Posterior cingulate gyrus (tissue), 11 donors: ENCODE measurements at places on chromosomes 2 and 18.

- no peak for DNase-seq
Observed at GRCh38 chr2:194925742-194926141, 731.3 kb upstream of the SLC39A10 start.

DNA sequence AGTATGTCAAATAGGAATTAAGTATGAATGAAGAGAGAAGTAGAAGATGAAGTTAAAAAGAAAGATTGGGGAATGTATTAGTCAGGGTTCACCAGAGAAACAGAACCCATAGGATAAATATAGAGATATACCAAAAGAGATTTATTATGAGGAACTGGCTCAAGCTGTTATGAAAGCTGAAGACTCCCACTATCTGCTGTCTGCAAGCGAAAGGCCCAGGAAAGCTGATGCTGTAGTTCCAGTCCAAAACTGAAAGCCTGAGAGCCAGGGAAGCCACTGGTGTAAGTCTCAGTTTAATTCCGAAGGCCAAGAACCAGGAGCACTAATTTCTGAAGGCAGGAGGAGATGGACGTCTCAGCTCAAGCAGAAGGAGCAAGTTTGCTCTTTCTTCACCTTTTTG lies 200.9 kb upstream of the FN1 start:
- DNase-seq: no peak

- no peak for DNase-seq
Observed at GRCh38 chr2:159710601-159711180, 1.6 kb upstream of the MARCHF7 start.

- DNase-seq: no peak
Observed at GRCh38 chr2:19746611-19747309, 155.0 kb downstream of the TTC32 start.

- DNase-seq: no peak
Observed at GRCh38 chr2:128590309-128591021, 271.8 kb upstream of the HS6ST1 start.

DNA sequence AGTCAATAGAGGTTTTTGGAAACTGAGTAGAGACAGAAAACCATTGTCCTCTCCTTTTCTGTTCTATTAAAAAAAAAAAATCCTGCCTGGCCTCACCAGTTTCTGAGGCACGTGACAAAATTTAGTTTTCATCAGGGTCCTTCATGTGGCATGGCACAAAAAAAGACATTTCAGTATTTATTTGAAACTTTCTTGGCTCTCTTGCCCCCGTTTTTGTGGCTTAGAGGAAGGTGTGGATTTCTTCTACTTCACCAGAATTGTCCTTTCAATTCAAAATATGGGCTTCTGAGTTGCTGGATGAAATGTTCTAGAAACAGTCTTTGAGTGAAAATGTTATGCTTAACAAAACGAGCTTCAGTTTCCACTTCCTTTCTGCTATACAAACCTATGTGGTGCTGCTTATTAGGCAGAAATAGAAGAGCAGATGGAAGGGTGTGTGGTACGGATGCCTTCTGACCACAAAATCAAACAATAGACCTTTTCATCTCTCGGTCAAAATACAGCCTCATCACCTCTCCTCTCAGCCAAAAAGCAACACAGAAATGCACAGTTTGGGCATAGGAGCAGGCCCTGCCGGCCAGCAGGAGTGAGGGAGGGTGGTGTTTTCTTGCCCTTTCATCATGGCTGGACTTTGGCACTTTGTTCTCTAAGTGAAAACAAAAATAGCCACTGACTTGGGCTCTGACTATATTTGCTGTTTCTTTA lies 89.2 kb downstream of the SH3RF3 start:
- no peak for DNase-seq

DNA sequence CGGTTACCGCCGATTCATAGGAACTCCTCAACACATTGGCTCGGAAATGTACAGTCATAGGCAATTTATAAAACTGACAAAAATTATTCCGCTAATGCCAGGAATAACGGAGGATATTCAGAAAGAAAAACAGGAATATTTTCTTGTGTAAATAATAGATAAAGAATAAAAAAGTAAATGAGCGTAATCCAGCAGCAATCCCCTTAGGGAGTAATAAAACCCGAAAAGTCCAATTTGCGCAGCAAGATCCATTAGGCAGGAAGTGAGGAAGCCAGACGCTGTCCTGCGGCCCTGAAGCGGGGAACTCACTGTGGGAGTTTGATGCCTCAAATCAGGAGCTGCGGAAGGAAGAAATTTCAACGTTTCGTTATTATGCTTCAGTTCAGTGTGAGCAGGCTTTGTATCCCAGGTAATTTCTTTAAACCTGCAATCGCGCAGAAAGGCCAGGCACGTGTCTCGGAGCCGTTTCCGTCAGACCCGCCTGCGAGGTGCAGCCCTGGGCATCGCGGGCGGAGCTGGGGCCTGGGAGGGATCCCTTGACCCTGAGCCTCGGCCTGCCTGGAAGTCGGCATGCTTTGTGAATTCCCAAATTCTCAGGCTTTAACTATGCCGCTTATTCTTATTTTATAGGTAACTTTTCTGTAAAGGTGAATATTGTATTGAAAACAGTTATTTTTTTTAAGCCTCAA lies 180.9 kb upstream of the ALKAL2 start:
- DNase-seq: no peak

GRCh38 chr2:10360850-10361588 lies 58.3 kb downstream of the HPCAL1 start:
- no peak for DNase-seq

- DNase-seq: no peak
Observed at GRCh38 chr18:33853187-33853586, 275.2 kb downstream of the ASXL3 start.

GRCh38 chr2:147904051-147904450 lies 59.2 kb downstream of the ACVR2A start:
- DNase-seq: no peak

DNA sequence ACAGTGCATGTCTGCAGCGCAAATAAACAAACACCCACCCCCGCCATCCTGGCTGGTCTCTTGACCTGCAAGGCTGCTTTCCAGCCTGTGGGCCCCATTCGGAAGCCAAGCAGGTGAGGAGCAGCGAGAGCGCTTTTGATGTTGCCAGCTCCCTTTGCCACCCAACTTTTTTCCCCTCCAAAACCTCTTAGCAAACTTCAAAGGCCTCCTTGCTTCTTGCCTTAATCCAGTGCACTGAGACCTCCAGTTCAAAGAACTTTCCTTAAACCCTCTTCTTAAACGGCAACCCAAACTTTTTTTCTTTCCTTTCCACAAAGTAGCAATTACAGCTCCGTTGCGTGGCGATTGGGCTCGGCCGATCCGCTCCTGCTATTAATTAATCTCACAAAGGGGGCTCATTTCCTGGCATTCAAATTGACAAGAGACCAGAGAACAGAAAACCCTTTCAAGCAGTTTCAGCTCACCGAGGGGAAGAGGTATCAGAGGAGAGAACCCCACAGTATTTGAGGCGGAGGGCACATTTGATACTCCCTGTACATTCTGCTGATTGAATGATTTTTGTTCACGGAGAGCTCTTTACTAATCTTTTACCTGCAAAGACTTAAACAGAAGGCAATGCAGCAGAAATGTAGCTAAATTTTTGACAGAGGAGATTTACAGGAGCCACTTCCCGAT lies 531.4 kb downstream of the TMEM182 start:
- no peak for DNase-seq

DNA sequence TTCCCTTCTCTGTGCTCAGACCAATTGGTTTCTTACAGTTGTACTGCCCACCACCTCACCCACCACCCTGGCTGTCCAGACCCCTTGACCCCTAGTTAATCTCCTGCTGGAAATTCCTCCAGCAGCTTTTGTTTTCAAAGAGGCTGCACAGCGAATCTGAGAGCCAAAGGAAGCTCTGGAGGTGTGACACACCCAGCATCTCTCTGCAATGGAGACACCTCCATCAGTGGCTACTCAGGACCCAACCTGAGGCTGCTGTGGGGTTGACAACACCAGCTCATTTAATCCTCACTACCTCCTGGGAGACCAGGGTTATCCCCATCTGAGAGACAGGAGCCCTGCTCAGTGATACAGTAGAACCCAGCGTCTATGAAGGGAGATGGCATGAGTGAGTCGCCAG lies 86.4 kb downstream of the BIN1 start:
- no peak for DNase-seq

- DNase-seq: no peak
Observed at GRCh38 chr2:10157293-10157692, 34.8 kb downstream of the RRM2 start.

DNA sequence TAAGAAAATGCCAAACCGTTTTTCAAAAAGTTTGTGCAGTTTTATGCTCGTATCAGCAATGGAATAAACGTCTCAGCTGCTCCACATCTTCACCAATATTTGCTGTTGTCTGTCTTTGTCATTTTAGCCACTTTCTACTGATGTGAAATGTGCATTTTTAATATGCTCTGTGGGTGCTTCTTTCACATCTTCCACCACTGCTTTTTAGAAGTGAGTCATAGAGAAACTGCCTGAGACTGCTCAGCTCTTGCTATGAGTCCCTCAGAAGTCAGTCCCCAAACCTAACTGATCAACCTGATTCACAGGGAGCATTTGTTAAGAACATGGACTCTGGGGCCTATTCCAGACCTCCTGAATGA lies 41.0 kb upstream of the EPC2 start:
- no peak for DNase-seq

DNA sequence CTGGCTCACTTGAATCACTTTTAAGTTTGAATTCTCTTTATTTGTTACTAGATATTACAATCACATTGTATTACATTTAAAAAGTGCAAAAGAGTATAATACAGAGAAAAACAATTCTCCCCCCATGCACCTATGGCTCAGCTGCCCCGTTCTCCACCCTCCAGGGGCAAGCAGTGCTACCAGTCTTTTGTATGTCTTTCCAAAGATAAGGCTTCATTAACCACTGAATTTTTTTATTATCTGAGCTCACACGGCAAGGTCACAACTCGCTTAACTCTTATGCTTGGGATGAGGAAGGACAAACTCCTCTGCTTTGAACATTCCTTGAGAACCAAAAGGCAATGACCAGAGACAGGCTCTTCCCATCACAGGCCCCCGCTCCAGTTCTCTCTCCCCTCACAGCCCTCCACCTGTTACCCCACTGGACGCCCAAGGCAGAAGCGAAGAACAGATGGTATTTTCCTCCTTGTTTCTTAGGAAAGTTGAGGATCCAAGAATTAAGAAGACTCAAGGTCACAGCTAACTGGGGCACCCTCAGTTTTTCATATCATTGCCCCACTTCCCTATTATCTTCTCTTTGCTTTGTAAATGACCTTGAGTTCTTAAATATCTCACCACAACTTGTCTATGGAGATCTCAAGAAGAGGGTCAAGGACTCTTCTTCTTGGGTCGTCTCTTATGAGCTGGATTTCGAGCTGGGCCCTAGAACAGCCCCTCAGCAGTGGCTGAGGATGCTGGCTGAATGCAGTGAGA lies 30.1 kb downstream of the SH2D6 start:
- no peak for DNase-seq

DNA sequence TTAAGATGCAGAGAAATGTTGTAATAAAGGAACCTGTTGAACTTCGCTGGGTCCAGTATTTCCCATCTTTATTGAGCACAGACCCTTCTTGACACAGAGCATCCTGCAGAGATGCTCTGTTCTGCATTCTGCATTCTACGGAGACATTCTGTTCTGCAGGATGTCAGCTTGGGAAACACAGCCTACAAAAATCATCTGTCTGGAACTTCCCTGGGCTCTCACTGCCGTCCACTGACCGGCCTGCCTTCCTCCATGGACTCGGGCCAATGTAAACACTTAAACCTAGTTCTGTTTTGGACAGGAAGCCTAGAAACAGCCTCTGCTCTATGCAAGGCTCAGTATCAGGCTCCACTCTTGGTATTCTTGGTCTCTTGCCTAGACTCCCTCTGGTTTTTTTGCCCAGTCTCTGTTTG lies 90.0 kb upstream of the PPP1CB start:
- no peak for DNase-seq

DNA sequence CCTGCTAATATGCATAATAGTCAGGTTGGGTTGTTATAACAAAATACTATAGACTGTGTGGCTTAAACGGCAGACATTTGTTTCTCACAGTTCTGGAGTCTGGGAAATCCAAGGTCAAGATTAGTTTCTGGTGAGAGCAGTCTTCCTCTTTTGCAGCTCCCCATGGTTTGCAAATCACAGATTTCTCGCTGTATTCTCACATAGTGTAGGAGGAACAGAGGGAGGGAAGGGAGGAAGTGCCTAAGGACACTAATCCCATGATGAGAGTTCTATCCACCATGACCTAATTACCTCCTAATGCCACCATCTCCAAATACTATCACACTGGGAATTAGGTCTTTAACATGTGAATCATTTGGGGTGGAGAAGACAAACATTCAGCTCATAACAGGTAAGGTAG lies 20.1 kb upstream of the PTH2R start:
- no peak for DNase-seq
